ENCODE measurements at places on chromosomes 6 and 20.

DNA sequence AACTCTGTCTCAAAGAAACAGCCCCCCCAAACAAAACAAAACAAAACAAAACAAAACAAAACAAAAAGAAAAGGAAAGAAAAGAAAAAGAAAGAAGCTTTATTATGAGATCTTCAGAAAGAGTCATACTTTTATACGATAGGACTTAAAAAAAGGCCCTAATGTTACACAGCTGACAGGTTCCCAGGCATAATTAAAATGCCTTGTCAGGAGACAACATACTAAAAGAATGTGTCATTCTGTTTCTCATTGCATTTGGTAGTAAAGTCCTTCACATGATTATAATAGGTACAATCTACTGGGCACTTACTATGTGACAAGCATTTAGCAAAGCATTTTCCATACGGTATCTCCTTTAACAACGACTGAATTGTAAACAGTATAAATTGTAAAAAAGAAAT lies 36.4 kb upstream of the RPN2 start:
- DNase-seq: no peak

- no peak for DNase-seq
These were observed 176.4 kb downstream of the TBC1D32 start for GRCh38 chr6:121157906-121158305.

DNA sequence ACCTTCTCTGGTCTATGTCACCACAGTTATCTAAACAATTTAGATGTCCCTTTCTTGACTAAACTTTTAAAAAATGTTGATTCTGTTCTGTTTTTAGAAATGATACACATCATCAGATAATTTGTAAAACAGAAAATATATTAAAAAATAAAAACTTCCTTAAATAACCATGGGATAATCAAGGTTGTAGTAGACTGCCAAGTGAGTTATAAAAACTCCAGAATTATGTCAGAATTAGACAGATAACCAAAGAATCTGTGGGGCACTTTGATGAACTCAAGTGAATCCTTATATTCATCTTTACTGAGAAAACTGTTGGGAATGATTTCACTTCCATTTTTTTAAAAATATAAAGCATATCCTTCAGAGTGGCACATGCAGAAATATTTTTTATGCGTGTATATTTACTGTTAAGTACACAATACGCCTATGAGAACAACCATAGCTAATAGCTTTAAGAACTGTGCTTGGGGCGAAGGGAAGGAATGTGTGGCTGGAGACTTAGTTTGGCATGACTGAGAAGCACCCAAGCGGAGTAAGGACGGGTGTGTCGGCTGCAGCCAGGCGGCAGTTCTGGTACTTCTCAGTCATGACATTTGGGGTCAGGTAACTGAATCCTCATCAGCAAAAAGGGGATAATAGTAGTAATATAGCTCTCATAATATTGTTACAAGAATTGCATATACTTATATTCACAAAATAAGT lies 604.7 kb upstream of the CITED2 start:
- DNase-seq: no peak

DNA sequence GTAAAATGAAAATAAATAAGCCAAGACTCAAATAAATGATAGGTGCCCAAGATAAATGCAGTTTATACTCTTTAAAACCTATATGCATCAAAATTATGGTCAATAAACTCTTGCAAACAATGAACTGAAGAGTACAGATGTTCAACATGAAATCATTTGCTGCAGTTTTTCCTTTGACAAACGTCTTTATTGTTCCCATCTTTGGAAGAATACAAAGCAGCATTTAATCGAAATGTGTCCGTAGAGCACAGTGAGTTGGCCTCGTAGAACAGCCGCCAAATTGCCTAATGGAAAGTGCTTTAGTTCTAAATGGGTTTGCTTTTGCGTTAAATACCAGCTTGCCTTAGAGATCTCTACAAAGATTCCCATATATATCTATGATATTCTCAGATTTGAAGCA lies 447.4 kb downstream of the PKHD1 start:
- no peak for DNase-seq

DNA sequence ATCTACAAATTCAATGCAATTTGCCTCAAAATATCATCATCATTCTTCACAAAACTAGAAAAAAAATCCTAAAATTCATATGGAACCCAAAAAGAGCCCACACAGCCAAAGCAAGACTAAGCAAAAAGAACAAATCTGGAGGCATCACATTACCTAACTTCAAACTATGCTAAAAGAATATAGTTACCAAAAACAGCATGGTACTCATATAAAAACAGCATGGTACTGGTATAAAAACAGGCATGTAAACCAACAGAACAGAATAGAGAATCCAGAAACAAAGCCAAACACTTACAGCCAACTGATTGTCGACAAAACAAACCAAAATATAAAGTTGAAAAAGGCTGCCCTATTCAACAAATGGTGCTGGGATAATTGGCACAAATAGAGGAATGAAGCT lies 278.1 kb downstream of the TPBG start:
- no peak for DNase-seq

DNA sequence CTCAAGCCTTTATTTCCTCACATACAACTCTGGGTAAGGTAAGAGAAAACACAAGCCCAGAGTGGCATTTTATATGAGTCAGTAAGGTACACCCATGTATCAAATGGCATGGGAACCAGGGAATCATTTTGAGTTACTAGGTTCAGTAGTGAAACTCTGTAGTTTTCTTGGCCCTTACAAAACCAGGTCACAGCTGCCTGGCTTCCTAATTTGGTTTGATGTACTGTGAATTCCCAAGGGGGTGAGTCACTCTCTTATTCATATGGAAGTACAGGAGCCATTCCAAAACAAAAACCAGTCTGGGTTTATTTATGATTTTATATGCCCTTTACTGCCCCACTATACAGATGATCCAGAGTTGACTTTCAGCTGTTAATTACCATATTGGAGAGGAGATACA lies 70.7 kb downstream of the PDE7B start:
- DNase-seq: peak; percentile 13

GRCh38 chr20:31674895-31675827 lies 37.4 kb downstream of the COX4I2 start:
- peak; percentile 50 for DNase-seq

- DNase-seq: no peak
These were observed 12.7 kb downstream of the IGF2R start for GRCh38 chr6:159981403-159982245.

DNA sequence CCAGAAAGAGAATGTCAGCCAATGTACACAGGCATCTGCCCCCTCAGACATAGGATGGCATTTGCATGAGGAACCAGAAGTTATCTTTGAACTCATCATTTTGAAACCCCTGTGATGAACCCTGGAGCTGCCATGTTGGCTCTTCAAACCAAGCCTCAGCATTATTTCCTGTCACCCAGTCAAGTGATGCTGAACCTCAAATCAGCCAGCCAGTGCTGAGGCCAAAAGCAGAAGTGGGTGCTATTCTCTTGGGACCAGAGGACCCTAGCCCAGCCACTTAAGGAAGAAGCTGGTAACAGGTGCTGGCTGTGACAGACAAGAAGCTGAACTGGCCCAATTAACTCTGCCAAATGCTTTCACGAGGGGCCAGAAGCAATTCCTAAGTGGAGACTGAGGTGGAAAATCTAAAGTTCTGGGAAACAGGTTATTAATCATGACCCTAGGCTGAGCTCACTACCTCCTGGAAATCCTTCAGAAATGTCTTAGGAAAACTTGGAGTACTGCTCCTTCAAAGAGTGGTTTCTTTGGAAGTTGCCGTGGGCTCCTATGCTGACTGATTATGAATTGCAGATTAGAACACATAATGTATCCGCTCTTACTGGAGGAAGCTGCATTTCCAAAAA lies 4.0 kb downstream of the PKIG start:
- DNase-seq: no peak

GRCh38 chr20:21562656-21563055 lies 48.8 kb upstream of the NKX2-2 start:
- no peak for DNase-seq

GRCh38 chr6:8889514-8889913 lies 454.2 kb upstream of the SLC35B3 start:
- DNase-seq: no peak

- no peak for DNase-seq
These were observed 66.0 kb downstream of the GRM4 start for GRCh38 chr6:34079899-34080298.

GRCh38 chr6:14739827-14740226 lies 506.0 kb upstream of the JARID2 start:
- DNase-seq: no peak

DNA sequence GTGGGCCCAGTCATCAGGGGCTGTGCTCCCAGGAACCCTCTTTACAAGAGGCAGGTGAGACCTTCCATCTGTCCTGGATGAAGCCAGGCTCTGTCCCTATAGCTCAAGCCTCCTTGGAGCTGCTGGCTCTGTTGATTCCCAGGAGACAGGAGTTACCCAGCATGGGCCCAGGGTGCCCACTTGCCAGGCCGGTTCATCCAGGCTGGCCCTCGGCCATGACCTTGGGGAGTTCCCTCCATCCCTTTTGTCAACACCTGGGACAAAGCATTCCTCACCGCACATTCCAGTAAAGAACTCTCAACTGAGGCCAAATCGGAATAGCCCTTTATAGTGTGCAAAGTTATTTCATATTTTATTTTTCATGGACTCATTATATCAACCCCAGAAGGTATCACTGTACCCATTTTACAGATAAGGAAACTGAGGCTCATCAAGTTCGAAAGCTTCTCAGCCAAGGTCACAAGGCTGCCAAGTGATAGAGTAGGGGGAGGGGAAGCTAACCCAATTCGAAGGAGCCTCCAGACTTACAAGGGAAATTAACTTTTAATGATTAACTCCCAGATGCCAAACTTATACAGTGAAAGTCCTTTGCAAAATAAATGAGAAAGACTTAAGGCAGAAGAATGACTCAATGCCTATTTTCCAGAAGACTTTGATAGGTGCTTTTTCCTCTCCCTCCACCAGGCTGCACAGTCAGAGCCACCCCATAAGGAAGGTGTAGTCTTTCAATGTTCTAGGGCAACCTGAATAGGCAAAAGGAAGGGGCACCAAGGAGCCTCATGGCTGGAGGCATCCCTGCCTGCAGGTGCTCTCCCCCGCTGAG lies 18.5 kb downstream of the SDC4 start:
- DNase-seq: no peak

DNA sequence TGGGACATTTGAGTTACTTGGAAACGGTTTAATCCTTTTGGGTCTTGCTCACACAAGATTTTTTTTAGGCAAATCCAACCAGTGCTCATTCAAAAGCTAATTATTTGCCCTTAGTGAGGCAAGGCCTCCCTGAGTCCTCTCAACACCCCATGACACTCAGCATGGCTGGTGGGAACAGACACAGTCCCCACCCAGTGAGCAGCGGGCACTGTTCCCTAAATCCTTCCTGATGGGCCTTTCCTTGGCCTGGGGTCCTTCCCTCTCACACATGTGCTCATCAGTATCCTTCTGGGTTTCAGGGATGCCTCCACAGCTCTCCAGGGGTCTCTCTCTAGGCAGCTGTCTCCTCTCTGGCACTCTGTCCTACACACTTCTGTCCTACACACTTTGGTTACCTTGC lies 28.0 kb downstream of the PLAGL2 start:
- DNase-seq: no peak

DNA sequence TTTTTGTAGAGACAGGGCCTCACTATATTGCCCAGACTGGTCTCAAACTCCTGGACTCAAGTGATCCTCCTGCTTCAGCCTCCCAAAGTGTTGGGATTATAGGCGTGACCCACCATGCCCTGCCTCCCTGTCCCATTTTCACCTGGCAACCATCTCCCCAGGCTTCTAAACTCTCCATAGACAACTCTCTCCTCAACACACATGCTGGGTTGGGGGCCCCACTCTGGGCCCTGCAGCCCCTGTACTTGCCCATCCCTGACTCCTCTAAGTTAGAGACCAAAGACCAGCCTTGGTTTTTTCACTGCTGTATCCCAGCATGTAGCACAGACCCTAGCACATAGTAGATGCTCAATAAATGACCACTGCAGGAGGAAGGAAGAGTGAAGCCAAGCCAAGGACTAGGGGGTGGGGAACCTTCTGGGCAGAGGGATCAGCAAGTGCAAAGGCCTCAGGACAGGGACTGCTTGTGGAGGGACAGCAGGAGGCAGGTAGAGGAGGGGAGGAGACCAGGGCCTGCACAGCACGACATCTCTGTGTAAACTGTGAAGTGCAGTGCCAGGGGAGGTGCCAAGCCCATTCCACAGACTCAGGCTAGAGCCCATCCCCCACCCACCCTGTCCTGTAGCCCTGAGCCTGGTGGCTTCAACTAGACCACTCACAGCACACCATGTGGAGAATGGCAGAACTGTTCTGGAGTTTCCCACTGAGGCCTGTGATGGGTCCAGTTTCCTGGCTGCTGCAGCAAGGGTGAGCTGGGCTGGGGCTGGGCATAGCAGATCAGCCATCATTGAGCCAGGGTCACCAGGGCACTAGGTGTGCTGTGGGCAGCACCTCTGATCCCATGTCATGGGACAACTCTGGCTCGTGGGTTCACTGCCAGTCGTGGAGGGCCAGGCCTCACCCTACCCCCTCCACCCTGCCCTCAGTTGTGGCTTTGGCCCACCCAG lies 3.4 kb upstream of the SRC start:
- DNase-seq: no peak

- DNase-seq: no peak
These were observed 17.0 kb upstream of the CPNE5 start for GRCh38 chr6:36856277-36856676.

DNA sequence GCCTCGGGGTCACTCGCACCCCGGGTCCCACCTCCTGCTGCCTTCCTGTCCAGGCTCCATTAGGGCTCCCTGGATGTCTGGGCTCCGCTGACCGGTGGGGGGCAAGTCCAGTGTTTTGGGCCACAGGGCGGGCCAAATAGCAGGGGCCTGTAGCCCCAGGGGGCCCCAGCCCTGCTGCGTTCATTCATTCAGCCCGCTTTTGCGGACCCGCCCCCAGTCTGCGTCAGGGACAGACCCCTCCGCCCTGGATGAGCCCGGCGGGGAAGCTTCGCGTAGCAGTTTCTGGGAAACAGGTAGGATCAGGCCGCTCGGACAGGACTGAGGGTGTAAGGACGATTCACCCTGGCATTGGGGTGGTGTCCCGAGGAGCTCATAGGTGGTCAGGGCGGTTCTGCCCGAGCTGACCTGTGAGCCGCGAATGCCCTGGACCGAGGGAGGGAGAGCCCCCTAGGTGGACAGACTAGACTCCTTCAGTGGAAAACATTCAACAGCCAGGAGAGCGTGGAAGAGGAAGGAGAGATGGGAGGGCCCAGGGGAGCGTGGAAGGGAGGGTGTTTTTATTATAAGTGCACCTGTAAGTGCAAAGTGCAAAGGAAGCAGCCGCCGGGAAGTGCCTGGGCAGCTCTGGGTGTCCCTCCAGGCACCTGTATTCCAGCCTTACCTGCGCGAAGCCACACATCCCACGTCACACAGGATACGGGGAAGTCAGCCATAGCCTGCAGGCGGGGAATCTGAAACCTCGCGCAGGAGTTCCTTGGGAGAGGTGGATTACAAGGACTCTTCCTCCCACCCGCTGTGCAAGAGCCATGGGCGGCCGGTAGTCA lies 662 bp downstream of the ENTPD6 start:
- no peak for DNase-seq
